Metanephros (tissue), 2 donors: ENCODE measurements at places on chromosomes 7 and 10. TPM values are rescaled to one million over a fixed set of nuclear protein-coding genes. Genes with fewer than 3 reads are reported as not detected.

PGAM2 gene
- total RNA-seq = 102 TPM

PAPOLB gene
- 0.18 TPM for total RNA-seq

TAS2R4 gene
- 4.7 TPM for total RNA-seq

VWC2 gene
- total RNA-seq = 0.70 TPM

ATG9B gene
- total RNA-seq = 0.70 TPM

VIPR2 gene
- total RNA-seq = 11.3 TPM

UCMA gene
- total RNA-seq = not detected

GLI3 gene
- 17.5 TPM for total RNA-seq

TM9SF3 gene
- 86.9 TPM for total RNA-seq

ANKRD16 gene
- 16.5 TPM for total RNA-seq

ACSM6 gene
- total RNA-seq = 0.12 TPM

ZNF727 gene
- 0.35 TPM for total RNA-seq

TAC1 gene
- 1.1 TPM for total RNA-seq

CYP2C9 gene
- 2.9 TPM for total RNA-seq

GUSB gene
- total RNA-seq = 50.1 TPM

UCN3 gene
- total RNA-seq = not detected

ZNF786 gene
- total RNA-seq = 9.1 TPM

RPP30 gene
- total RNA-seq = 41.2 TPM
